Hematopoietic multipotent progenitor cell (in vitro differentiated cells): ENCODE measurements at places on chromosomes 3 and 15.

DNA sequence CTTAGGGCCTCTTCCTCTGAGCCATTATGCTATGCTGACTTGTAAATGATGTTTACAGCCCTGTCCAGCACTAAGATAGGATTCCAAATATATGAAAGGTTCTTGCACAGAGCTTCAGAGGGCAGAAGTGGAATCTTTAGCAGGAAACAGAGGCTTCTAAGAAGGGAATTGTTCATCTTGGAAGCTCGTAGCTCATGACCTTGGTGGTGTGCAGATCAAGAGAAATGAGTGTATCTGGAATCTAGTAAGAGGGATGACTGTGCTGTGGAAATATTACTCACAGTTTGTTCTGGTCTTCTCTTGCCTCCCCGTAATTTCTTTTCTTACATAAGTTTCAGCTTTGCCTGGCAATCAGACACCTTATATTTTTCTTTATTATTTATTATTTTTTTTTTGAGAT is 175.8 kb downstream of the SPATA16 start:
- DNase-seq: no peak

- DNase-seq: no peak
Observed at GRCh38 chr15:88647351-88648105, 8.7 kb downstream of the ISG20 start.

DNA sequence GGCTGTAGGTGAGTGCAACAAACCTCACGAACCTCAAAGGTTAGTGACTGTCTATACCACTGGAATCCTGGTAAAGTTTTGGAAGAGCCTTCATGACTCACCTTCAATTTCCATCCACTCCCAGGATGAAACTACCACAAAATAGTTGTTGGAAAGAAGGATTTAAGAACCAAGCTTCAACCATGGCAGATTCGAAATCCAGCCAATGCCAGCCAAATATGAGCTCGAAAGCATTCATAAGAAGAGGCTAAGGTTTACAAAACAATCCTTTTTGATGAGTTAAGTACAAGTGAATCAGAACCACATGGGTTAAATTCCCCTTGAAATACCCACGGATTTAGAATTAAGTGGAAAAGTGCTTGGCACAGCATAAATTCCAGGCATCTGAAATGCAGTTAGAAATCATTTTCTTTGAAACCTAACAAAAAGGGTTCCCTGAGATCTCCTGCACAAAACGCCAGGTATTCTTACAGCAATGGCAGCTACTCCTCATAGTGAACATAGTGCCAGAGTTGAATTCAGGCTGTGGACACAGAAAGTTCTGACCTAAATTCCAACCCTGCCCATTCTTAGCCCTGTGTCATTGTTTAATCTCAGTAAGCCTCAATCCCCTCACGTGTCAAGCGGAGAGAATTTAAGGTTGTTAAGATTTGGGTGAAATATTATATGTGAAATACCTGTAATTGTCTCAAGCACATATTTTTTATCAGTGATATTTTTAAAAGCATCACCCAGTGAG is 89.2 kb downstream of the FBN1 start:
- no peak for DNase-seq

DNA sequence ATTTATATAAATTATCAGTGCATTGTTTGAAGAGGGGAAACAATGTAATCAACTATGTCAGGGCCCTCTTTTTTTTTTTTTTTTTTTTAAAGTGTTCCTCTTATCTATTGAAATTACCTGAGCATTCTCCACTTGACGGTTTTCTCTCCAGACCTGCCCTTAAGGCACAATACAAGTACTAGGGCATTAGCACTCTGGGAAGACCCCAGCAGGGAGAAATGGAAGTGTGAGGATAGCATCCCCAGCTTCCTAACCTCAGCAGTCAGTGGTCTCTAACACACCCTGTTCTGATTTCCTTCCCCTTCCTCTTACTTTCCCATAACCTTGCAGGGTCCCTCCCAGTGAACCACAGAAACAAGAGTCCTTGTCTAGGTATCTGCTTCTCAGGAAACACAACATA is 458.3 kb upstream of the ARL6 start:
- no peak for DNase-seq

DNA sequence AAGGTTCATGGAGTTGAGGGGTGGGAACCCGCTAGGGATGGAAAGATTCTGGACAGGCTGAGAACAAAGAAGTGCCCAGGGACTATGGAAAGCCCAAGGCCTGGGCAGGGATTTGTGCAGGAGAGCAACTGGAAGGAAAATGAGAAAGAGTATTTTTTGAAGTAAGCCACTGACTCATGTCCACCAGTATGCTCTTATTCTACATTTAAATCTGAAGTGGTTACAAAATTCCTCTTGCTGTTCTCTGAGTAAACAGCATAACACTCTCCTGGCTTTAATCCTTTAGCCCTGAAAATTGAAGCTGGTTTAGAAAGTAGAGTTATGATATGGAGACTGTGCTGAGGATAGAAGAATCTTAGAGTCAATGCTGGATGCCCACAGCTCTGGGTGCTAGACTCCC is 165.2 kb downstream of the ISL2 start:
- DNase-seq: no peak

GRCh38 chr15:74334127-74334526 is 33.3 kb downstream of the CYP11A1 start:
- DNase-seq: no peak

- DNase-seq: no peak
Observed at GRCh38 chr15:83299462-83299861, 15.0 kb upstream of the BNC1 start.

DNA sequence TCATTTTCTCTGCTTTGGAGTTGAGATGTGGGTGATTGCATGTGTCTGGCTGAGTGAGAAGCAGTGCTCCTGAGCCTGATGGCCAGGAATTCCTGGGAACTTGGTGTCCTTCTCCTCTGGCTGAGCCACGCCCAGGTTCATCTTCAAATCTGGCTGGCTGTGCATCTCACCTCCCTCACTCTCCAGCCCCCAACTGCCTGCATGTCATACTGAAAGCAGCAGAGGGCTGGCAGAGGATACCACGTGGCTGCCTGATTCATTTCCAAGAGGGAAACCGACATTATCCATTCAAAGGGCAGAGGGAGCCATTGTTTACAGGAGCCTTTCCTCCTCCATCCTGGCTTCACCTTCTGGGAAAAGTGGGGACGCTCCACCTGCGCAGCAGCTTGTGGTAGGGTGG is 57.4 kb downstream of the ABHD5 start:
- no peak for DNase-seq

- no peak for DNase-seq
Observed at GRCh38 chr15:64023220-64023619, 23.1 kb downstream of the DAPK2 start.

GRCh38 chr15:90234096-90234988 is at the start of gene GDPGP1:
GDPGP1 (plus strand) TSS chr15:90234209; CDS start chr15:90240909, 6,700 bp downstream.
- peak; percentile 97 for DNase-seq

- no peak for DNase-seq
Observed at GRCh38 chr3:188929137-188929536, 242.6 kb upstream of the TPRG1 start.

GRCh38 chr3:53658613-53659193 is 164.3 kb downstream of the CACNA1D start:
- no peak for DNase-seq

- DNase-seq: no peak
Observed at GRCh38 chr3:25292595-25292994, 135.5 kb upstream of the RARB start.

DNA sequence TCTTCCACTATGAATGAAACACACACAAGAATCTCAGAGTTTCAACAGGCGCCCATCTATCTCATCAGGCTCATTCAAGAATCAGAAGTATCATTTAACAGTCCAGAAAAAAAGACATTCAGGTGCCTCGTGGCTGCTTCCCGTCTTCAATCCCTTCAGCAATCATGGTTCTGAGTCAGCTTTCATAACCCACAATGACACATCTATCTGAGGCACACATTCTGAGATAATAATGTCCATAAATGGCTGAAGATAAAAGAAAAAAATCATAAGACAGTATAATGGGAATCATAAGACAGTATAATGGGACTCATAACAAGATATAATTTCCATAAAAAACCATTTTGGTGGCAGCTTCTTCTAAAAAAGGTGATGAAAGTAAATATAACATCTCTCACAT is 52.4 kb downstream of the TNIK start:
- peak; percentile 18 for DNase-seq

- peak; percentile 57 for DNase-seq
Observed at GRCh38 chr3:151379083-151379734, 5.3 kb downstream of the P2RY12 start.

GRCh38 chr3:29635888-29636287 is 355.0 kb downstream of the RBMS3 start:
- DNase-seq: no peak

- DNase-seq: no peak
Observed at GRCh38 chr15:101411085-101411484, 78.4 kb downstream of the PCSK6 start.

DNA sequence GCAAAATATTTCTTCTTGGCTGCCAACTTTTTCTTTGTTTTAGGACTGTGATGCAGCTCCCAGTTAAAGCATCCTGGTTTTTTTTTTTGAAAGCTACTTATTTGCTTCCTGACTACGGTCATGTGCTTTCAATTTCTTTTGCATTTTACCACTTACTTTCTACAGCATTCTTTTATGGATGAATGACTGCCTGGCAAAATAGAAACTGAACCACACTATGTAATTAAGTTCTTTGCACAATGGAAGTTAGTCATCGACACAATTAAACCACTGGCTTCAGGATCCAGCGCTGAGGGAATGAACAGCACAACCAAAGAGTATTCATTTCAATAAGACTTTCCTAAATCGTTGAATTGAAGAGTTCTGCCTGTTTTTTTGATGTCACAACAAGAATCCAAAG is 82.2 kb upstream of the EPHA3 start:
- no peak for DNase-seq

DNA sequence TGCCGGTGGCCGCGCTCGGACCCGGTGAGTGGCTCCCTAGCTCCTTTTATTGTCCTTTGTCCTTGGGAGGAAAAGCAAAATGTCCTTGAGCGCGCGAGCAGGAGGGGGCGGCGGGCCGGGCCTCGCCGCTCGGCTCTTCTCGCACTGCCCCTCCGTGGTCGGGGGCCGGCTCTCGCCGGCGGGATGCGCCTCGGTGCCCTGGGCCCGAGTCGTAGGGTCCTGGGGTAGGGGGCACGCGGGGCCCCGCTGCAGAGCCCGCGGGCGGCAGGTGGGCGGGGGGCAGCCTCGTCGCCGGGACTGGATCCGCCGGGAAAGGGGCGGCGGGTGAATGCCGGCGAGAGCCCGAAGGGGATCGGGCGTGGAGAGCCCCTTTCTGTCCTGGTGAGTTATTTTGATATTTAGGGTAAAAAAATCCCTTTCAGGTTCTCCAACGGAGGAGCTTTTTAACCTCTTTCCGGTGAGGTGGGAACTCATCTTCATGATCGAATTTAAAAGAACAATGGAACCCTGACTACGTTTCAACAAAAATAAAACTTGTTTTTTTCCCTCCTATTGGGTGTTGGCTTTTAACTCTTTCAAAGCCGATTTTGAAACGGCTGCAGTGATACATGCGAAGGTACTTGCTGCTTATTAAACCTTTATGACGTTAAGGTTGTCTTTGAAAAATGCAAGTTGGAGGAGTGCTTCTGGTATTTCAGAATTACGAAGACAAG is 16.8 kb upstream of the CHD2 start:
- DNase-seq: peak; percentile 37

DNA sequence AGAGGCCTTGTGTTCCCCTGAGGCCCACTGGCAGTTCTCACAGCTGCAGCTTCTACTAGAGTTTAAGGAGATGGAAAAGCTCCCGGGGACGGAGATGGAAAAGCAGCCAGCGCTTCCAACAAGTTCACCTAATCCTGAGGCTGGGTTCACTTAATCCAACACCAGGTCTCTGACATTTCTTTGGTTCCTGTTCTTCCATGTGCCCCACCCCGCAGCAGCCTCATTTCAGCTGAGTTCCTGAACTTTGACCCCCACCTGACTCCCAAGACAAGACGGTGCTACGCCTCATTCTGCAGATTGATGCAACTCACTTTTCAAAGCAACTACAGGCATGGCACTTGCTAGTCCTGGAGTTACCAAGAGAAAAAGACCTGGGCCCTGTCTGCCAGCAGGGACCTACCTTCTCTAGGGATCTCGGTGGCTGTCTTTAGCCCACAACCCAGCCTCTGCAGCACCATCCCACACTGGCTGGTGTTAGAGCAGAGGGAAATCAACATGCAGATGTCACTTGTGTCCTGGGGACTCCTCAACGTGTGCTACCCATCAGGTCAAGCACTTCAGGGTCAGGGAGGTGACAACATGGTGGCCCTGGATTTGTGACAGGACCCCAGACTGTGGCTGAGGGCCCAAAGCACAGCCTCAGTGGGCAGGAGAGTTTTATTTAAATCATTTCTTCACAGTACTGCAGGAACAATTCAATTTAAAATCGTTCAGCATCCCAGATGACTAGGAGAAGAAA is 406.1 kb downstream of the VPS13C start:
- DNase-seq: no peak

DNA sequence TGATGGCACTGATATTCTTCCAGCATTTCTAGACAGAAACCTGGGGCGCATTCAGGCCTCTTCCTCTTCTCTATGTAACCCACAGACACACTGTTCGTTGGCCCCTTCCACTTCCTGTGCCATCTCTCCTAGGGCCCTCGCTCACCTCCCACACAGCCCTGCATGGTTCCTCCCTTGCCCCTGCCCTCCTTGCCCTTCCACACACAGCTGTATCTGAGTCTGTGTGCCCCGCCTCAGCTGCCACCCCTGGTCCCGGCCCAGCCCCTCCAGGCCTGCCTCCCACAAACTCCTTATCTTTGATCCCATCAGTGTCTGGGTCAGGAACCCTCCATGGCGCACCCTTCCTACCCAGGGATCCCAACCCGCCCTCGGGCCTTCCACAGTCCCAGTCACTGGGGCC is 37.9 kb downstream of the RAB6B start:
- DNase-seq: no peak

GRCh38 chr3:115087512-115087911 is 59.6 kb downstream of the ZBTB20 start:
- no peak for DNase-seq

GRCh38 chr3:7382293-7383010 is 521.5 kb downstream of the GRM7 start:
- no peak for DNase-seq

DNA sequence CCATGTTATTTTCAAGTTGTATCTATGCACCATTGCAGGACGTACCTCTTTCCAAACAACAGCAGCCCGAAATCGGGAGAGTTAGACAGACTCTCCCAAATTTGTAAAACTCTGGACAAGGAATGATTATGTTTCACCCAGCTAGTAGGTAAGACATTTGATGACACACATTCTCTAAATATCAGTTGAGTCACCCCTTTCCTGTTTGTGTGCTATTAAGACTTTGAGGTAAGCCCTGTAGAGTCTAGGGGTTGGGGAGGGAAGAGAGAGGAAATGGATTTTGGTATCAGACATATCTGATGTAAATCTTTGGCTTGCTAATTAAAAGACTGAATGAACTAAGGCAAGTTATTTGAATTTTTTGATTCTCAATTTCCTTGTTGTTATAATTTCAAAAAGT is 999.0 kb downstream of the TUSC7 start:
- no peak for DNase-seq
